A549 treated with RU486 at 1 μM for 4 hours (cell line): ENCODE measurements at places on chromosomes 6 and 20. TPM values are rescaled to one million over a fixed set of nuclear protein-coding genes. Genes with fewer than 3 reads are reported as not detected.

The FOXF2 gene
- 18.5 to 28.8 TPM (median 27.8 TPM) in 5 replicates for total RNA-seq

The GSTA1 gene
- 0.26 TPM in 1 of 5 replicates, not detected in the others for total RNA-seq

The CFAP206 gene
- total RNA-seq: 0.17 to 1.1 TPM (median 0.68 TPM) in 5 replicates

The RBM38 gene
- total RNA-seq: 23.0 to 37.3 TPM (median 35.1 TPM) in 5 replicates

The OR12D3 gene
- total RNA-seq: not detected in 5 replicates

The SNAI1 gene
- total RNA-seq: 11.0 to 18.7 TPM (median 15.1 TPM) in 5 replicates

The ADGRF4 gene
- 6.3 to 8.7 TPM (median 7.8 TPM) in 5 replicates for total RNA-seq

The LKAAEAR1 gene
- total RNA-seq: 0.79 to 2.0 TPM (median 1.7 TPM) in 5 replicates

The DAAM2 gene
- not detected in 5 replicates for total RNA-seq

The PGC gene
- not detected in 5 replicates for total RNA-seq

The STMND1 gene
- not detected in 5 replicates for total RNA-seq

The SLC32A1 gene
- 0.09 TPM in 1 of 5 replicates, not detected in the others for total RNA-seq

The FAM162B gene
- 0.15 to 0.22 TPM in 2 of 5 replicates, not detected in the others for total RNA-seq

The C6orf58 gene
- 0.13 to 0.33 TPM (median 0.13 TPM) in 3 of 5 replicates, not detected in the others for total RNA-seq

The MAFB gene
- 0.05 to 0.11 TPM (median 0.07 TPM) in 5 replicates for total RNA-seq

The SNAP25 gene
- 9.3 to 20.3 TPM (median 18.1 TPM) in 5 replicates for total RNA-seq

The DLK2 gene
- total RNA-seq: 3.6 to 6.8 TPM (median 5.7 TPM) in 5 replicates

The BANF2 gene
- not detected in 5 replicates for total RNA-seq

The TRIM15 gene
- 0.20 TPM in 1 of 5 replicates, not detected in the others for total RNA-seq

The BAG2 gene
- 6.1 to 9.4 TPM (median 8.9 TPM) in 5 replicates for total RNA-seq
